ENCODE measurements at places on chromosomes 3 and 15.

GRCh38 chr3:100702082-100702979, 7.0 kb upstream of the TFG start:
- DNase-seq, result no peak

- no peak for DNase-seq
Measured at GRCh38 chr3:54831112-54831511, 96.7 kb downstream of the LRTM1 start.

DNA sequence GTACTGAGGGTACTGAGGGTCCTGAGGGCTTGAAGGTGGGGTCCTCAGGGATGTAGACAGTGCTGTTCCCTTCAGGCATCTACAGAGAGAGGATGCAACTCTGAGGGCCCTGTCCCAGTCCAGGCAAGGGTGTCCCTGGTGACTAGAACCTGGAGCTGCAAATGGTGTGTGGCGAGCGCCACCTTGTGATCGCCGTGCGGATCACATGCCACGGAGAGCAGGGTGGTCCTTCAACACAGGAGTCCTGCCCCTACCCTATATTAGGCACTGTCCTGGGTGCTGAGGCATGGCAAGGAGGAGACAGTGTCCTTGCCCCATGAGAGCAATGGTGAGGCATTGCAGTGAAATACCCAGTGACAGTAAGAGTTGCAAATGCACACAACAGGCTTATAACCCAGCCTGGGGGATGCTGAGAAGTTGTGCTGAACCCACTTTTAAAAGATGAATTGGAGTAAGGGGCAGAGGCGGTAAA, 23.6 kb downstream of the RHCG start:
- DNase-seq, result no peak

GRCh38 chr15:50718700-50719125, 32.1 kb upstream of the TRPM7 start:
- DNase-seq, result no peak

- DNase-seq, result no peak
Measured at GRCh38 chr15:25242957-25243799, 195.6 kb downstream of the UBE3A start.

DNA sequence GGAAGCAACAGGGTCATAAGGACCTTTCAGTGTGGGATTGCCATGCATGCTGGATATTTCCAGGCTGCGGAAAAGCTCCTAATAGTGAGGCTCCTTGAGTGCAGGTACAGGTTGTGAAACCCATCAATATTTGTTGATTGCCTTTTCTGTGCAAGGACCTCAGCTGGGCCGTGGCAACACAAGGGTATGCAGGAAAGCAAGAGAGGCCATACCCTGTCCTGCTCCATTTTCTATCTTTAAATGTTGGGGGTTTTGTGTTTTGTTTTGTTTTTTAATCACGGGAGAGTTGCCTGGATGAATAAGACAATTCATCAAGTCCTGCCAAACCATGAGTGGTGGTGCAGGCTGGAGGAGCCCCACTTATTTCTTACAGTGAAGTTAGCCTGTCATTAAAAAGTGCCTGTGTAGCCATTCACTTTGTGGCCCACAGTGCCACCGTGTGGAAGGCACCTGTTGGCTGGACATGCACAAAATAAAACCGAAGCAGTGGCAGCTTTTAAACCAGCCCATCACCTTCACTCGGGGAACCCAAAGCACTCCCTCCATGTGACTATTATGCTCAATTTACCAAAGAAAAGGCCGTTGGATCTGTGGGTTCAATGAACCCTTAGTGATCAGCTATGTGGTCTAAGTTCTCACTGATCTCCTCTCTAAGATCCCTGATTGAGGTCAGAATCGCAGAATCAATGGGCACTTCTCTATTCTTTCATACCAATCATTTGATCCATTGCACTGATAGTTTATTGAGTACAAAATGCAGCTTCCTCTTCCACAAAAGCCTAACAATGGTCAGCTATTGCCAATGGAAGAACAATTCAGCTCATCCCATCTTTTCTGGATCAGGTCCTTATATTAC, 42.2 kb downstream of the CLDN18 start:
- no peak for DNase-seq

GRCh38 chr3:184986366-184986889, 166.4 kb downstream of the C3orf70 start:
- no peak for DNase-seq

- DNase-seq, result no peak
Measured at GRCh38 chr3:188126276-188126675, 27.7 kb upstream of the LPP start.

- no peak for DNase-seq
Measured at GRCh38 chr3:99895703-99896441, 78.2 kb downstream of the CMSS1 start.

DNA sequence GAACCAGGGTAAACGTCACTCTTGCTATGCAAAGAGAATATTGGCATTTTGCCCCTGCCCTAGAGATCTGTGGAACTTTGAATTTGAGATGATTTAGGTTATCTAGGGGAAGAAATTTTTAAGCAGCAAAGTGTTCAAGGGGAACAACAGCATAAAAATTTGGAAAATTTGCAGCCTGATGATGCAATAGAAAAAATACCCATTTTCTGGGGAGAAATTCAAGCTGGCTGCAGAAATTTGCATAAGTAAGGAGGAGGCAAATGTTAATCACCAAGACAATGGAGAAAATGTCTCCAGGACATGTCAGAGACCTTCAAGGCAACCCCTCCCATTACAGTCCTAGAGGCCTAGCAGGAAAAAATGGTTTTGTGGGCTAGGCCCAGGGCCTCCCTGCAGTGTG, 4.4 kb upstream of the RPL32 start:
- DNase-seq, result no peak

DNA sequence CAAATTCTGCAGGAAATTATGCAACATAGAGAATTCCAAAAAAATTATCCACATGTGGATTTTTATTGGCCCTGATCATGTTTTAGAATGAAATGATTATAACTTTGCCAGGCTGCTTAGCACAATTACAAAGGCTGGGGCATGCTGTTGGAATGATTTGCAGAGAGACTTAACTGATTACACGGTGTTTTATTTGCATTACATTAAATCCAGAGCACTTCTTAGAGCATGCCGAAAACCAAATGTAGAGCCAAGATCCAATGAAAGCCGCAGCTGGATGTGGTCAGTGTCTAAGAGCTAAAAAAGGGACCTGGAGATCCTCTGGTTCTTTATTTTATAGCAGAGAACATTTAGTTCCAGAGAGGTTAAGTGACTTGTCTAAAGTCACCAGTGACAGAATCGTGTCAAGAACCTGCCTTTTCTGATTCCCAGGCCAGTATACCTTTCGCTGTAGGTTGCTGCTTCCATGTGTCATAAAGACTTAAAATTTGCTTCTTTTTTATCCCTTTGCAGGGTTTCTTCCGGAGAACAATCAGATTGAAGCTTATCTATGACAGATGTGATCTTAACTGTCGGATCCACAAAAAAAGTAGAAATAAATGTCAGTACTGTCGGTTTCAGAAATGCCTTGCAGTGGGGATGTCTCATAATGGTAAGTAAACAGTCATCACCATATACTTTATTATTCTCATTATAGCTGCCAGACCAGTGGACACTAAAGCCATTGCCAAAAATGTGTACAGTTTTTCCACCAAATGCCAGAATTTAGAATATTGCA, 92.0 kb upstream of the TSEN2 start:
- DNase-seq, result no peak

DNA sequence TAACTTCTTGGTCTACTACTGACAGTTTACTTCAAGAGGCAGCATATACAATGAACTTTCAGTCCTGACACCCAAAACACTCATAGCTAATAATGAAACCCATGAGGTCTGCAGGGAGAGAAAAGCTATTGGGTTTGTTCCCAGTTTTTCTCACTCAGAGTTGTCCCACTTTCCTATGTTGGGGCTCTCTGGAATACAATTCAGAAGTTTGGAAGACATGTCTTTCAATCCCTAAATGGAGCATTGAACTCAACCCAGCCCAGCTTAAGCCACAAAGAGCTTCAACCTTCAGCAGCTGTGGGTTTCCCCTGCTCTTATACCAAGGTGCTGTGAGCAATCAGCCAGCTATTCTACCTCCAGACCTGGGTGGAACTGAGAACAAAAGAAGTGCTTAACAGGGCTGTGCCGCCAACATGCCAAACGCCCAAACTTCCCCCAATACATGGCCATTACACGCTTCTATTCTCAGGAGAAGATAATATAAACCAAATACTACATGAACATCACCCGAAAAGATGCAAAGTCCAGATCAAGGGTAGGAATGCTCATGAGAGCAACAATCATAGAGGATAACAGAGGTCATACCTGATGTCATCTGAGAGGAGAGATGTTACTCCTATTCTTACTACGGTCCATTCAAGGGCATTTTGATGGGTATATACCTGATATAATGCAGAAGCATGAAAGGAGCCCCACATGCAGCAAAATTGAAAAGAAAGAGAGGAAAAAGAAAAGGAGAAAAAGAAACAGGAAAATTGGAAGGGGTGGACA, 131.2 kb upstream of the TGFBR2 start:
- no peak for DNase-seq

GRCh38 chr15:41691471-41691870, 31.3 kb downstream of the MGA start:
- no peak for DNase-seq

- DNase-seq, result no peak
Measured at GRCh38 chr15:75149867-75150709, 51.6 kb upstream of the C15orf39 start.

DNA sequence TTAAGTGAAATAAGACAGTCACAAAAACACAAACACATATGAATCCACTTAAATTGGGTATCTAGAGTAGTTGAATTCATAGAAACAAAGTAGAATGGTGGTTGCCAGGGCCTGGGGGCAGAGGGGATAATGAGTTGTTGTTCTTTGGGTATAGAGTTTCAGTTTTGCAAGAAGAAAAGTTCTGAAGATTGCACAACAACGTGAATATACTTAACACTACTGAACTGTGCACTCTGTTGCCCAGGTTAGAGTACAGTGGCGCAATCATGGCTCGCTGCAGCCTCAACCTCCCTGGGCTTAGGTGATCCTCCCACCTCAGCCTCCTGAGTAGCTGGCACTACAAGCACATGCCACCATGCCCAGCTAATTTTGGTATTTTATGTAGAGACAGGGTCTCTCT, 14.9 kb downstream of the GRAMD2A start:
- DNase-seq, result no peak

- no peak for DNase-seq
Measured at GRCh38 chr3:10748040-10748439, 68.0 kb upstream of the SLC6A11 start.

- no peak for DNase-seq
Measured at GRCh38 chr15:47349179-47349578, 368.1 kb upstream of the SEMA6D start.

DNA sequence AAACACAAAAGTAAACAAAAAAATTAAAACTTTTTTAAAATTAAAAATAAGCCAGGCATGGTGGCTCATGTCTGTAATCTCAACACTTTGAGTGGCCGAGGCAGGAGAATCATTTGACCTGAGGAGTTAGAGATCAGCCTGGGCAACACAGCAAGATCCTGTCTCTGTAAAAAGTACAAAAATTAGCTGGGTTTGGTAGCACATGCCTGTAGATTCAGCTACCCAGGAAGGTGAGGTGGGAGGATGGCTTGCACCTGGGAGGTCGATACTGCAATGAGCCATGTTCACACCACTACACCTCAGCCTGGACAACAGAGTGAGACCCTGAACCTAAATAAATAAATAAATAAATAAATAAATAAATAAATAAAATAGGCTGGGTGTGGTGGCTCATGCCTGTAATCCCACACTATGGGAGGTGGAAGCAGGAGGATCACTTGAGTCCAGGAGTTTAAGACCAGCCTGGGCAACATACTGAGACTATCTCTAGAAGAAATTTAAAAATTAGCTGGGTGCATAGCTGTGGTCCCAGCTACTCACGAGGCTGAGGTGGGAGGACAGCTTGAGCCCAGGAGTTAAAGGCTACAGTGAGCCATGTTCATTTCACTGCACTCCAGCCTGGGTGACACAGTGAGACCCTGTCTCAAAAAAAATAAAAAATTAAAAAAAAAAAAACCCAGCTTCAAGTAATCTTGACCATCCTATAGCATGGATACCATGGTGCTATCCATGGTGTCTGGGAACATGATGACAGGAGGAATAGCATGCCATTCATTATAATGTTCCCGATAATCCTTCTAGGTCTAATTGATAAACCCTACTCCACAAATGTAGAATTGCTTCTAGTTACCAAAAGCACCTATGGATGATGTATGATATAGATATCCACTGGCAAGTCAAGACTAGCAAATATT, 4.2 kb downstream of the MYO5A start:
- DNase-seq, result no peak

DNA sequence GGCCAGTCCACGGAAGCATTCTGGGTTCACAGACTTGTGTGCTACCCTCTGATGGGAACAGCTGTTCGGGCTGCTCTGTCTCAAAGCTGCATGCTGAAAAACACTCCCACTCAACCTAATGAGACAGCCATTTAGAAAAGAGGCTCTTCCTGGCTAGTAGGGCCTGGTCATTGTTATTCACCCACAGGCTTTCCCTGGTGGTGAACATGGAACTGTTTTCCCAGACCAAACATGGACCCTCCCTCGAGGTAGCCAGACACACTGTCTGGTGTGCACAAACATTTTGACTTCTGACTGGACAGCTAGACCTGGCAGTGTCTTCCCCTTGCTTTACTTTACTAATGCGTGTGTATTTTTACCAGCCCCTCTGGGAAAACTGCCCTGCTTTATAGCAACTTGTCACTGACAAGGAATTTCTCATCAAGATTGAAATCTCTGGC, 39.0 kb downstream of the MECOM start:
- DNase-seq, result no peak

- no peak for DNase-seq
Measured at GRCh38 chr3:10839167-10839566, 23.1 kb downstream of the SLC6A11 start.

DNA sequence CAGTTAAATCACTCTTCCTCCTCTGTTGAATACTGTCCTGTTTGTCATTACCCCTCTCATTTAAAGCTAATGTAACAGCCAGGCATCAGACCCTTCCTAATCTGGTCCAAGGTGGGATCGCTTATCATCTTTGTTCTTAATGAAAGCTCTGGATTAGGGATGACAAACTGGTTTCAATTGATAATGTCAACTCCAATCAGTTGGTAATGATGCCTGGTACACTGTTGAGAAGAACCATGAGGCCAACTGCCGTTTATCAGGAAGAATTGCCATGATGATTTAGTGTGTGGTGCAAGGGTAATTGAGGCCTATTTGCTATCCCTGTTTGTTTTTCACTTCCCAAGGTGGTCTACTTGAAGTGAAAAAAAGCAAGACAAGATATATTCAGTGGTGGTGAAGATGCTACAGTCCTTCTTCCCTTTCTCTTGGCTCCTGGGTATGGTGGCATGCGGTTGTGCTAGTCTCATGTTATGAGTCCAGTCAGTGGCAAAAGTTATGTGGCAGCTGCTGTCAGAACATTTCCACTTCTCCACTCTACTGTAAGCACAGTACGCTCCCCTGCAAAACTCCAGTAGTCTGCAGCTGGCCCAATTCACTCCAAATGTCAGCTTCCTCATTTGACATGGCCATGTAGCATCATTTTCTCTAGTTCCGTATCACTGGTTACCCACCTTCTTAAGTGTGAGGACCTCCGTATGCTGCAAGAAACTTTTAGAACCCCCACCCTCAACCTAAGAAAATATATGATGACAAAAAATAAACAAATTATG, 72.5 kb downstream of the MORC1 start:
- no peak for DNase-seq

GRCh38 chr3:21185816-21186314, 565.1 kb downstream of the ZNF385D start:
- no peak for DNase-seq

- no peak for DNase-seq
Measured at GRCh38 chr15:66586155-66586976, 20.6 kb upstream of the LCTL start.

GRCh38 chr15:70512772-70513362, 250.5 kb downstream of the UACA start:
- DNase-seq, result no peak

GRCh38 chr3:99645277-99646106, 7.1 kb downstream of the COL8A1 start:
- no peak for DNase-seq

Measured in activated CD4-positive, CD25-positive, alpha-beta regulatory T cell (primary cell).